BJ (cell line): ENCODE measurements at places on chromosomes 7 and 10. TPM values are rescaled to one million over a fixed set of nuclear protein-coding genes. Genes with fewer than 3 reads are reported as not detected.

SUN3 gene
- not detected in 2 replicates for polyA plus RNA-seq

PRLHR gene
- not detected in 2 replicates for polyA plus RNA-seq

STEAP4 gene
- not detected in 2 replicates for polyA plus RNA-seq

IFIT3 gene
- polyA plus RNA-seq: 18.7 and 25.8 TPM in 2 replicates

RBP4 gene
- polyA plus RNA-seq: 0.22 and 0.26 TPM in 2 replicates
